ENCODE measurements at places on chromosomes 3 and 15. TPM values are rescaled to one million over a fixed set of nuclear protein-coding genes. Genes with fewer than 3 reads are reported as not detected.

Gene RTP1
- not detected for total RNA-seq

Gene ADAMTS7
- 5.0 TPM for total RNA-seq

Gene COL6A5
- total RNA-seq: not detected

Gene MME
- 16.1 TPM for total RNA-seq

Gene CADPS
- total RNA-seq: 0.14 TPM

Gene PLSCR2
- 0.28 TPM for total RNA-seq

Gene TM4SF18
- total RNA-seq: not detected

Gene RAB5A
- total RNA-seq: 96.0 TPM

Gene FEZF2
- not detected for total RNA-seq

Gene CTDSPL2
- total RNA-seq: 60.1 TPM

Gene RNU5B-1
- not detected for total RNA-seq

Gene CCDC66
- 17.1 TPM for total RNA-seq

Gene P2RY1
- total RNA-seq: 22.2 TPM

Measured in nasal cavity respiratory epithelium epithelial cell of viscerocranial mucosa (primary cell).